Stomach (tissue), 19 donors: ENCODE measurements at places on chromosomes 4 and X. TPM values are rescaled to one million over a fixed set of nuclear protein-coding genes. Genes with fewer than 3 reads are reported as not detected.

The RRH gene
- not detected for total RNA-seq

DNA sequence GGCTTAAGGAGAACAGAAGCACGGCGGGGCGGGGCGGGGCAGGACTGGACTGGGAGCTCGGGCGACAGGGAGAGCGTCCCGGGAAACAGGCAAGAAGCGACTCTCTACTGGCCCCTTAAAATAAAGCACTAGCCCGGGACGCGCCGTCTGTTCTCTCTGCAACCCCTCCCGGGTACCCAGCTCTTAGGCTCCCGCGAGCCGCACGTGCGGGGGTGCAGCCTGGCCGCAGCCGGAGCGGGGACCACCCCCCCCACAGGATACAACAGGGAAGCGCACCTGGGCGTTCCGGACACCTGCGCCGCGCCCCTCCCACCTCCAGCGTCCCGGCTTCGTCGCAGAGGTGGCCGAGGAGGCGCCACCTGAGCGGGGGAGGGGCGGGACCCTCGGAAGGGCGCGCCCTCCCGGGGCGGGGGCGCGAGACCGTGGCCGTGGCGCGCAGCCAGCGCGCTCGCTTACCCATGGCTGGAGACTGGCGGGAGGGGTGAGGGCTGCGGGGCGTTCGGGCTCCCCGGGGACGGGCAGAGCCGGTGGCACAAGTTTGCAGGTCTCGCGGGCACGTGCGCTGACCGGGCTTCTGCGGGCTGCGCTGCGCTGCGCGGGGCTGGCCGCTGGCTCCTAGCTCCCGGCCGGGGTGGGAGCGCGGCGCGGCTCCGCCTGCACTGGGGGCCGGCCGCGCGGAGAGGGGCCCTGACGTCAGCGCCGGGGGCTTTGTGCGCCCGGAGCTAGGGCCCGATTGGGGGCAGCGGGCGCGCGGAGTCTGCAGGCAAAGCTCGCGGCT, 91.5 kb downstream of the GEMIN8 start:
- DNase-seq: peak; percentile 79
- H3K4me3 ChIP-seq: peak overlapping the region; percentile 52
- no peaks in the 10 kb centered on the region for H3K27me3 ChIP-seq
- H3K36me3 ChIP-seq: no peaks in the 10 kb centered on the region

DNA sequence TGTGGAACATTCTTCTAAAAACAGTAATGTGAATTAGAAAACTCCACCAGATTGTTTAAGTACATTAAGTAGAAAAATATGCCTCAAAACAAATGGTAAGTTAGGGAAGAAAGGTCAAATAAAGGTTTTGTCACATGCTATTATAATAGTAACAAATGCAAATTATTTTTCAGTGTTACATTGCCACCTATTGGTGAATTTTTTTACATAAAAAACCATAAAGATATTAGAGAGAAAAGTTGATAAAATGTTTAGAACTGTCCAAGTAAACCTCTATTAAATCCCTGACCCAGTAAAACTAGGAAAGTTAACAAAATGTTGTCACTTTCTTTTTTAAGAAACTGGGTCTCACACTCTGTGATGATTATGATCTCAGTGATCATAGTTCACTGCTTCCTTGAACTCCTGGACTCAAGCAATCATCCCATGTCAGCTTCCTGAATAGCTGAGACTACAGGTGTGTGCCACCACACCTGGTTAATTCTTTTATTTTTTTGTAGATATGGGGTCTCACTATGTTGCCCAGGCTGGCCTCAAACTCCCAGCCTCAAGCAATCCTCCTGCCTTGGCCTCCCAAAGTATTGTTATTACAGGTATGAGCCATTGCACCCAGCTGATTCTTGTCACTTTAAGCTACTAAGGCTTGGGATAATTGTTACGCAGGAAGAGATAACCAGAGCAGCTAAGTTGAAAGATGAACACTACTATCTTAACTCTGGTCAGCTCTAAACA, 157.6 kb downstream of the ATRX start:
- no peaks in the 10 kb centered on the region for H3K27me3 ChIP-seq
- no peaks in the 10 kb centered on the region for H3K4me1 ChIP-seq
- peaks cover 16% of the 10 kb centered on the region for H3K36me3 ChIP-seq
- no peak for DNase-seq
- no peak overlapping the region for H3K27ac ChIP-seq

The GPC3 gene
- 69.4 TPM for total RNA-seq

DNA sequence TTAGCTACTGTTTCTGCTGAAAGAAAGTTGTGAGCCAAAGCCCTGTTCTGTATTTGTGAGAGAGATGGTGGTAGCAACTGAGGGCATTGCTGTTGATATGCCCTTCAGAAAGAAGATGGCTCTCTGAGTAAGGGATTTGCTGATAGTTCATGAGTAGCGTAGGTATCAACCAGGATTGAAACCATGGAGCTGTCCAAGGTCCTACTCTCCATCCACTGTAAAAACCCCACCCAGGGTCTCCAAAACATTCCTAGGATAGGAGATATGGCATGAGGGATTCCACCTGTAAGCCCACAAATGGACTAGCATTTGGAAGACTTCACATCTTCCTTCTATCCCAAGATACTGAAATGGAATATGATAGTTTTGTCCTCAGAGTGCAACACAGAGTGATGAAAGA, 277.1 kb upstream of the PRKX start:
- no peaks in the 10 kb centered on the region for H3K36me3 ChIP-seq
- H3K27ac ChIP-seq: no peak overlapping the region
- no peak overlapping the region for H3K4me3 ChIP-seq
- DNase-seq: no peak

The EXOC1L gene
- total RNA-seq: not detected

- DNase-seq: no peak
- H3K27ac ChIP-seq: no peak overlapping the region
- no peaks in the 10 kb centered on the region for H3K4me1 ChIP-seq
- no peak overlapping the region for H3K4me3 ChIP-seq
- H3K36me3 ChIP-seq: no peaks in the 10 kb centered on the region
Observed at GRCh38 chr4:142707401-142707800, 138.7 kb downstream of the INPP4B start.

DNA sequence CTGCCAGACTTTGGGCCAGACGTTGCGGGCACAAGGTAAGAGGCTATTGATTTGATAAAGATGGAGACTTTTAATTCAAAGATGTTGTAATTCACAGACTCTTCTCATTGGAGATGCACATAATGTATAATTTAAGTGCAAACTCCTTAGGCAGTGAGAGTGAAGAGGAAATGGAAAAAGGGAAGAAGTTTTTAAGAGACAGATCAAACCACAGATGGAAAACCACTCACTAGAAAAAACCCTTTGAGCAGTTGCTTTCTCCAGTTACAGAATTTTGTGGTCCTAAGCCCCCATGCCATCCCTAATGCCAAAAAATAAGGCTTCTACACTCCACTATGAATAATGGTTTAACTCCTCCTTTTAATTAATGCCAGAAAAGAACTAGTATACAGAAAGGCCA, 977.1 kb upstream of the PRKX start:
- H3K27me3 ChIP-seq: no peaks in the 10 kb centered on the region
- H3K27ac ChIP-seq: no peak overlapping the region

- no peaks in the 10 kb centered on the region for H3K36me3 ChIP-seq
- DNase-seq: no peak
- H3K4me1 ChIP-seq: no peaks in the 10 kb centered on the region
- H3K27ac ChIP-seq: no peak overlapping the region
- H3K4me3 ChIP-seq: no peak overlapping the region
Observed at GRCh38 chr4:21992330-21992729, 43.8 kb upstream of the KCNIP4 start.

DNA sequence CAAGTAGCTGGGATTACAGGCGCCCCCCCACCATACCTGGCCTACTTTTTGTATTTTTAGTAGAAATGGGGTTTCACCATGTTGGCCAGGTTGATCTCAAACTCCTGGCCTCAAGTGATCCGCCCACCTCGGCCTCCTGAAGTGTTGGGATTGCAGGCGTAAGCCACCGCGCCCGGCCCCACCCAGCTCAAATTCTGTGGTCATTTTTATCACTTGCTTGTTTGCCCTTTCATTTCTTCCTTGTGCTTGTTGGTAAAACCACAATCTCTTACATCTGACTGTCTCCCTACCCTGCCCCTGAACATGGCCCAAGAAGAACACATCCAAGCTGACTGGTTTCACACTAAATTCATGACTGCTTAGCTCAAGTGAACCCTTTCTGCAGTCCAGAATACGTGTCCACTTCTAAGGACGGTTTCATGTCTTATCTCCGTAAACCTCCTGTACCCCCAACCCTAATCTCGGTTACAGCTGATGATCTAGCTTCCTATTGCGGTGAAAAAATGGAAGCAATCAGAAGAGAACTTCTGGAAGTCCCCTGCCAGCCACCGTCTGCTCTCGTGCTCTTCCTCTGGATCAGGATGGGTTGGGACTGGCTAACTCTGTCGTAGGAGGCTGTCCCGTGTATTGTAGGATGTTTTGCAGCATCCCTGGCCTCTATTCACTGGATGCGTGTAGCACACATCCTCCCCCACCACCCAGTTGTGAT, 5.4 kb upstream of the RS1 start:
- no peaks in the 10 kb centered on the region for H3K36me3 ChIP-seq
- H3K4me1 ChIP-seq: no peaks in the 10 kb centered on the region
- no peaks in the 10 kb centered on the region for H3K27me3 ChIP-seq
- no peak for DNase-seq

DNA sequence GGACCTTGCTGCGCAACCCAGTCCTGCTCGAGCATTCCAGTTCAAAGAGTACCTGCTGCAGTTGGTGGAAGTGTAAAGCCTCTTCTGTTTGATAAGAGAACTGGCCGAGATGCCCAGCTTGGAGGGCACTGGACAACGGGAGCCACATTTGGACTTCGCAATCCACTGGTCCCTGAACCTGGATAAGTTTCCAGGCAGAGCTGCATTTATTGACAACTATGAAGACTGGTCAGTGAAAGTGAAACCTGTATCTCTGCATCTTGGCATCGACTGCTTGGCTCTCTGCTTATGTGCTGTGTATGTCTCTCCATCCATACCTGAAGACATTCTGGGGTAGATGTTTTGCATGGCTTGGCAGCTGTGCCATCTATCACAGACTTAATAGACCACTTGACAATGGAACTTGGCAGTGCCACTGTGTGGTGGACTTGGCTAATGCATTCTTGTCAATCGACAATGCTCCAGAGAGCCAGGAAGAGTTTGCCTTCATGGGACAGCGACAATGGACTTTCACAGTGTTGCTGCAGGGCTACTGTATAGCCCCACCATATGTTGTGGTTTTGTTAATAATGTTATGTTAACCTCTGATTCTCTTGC, 43.5 kb upstream of the ZBTB33 start:
- H3K4me3 ChIP-seq: no peak overlapping the region
- DNase-seq: no peak
- H3K27me3 ChIP-seq: no peaks in the 10 kb centered on the region
- no peaks in the 10 kb centered on the region for H3K36me3 ChIP-seq

DNA sequence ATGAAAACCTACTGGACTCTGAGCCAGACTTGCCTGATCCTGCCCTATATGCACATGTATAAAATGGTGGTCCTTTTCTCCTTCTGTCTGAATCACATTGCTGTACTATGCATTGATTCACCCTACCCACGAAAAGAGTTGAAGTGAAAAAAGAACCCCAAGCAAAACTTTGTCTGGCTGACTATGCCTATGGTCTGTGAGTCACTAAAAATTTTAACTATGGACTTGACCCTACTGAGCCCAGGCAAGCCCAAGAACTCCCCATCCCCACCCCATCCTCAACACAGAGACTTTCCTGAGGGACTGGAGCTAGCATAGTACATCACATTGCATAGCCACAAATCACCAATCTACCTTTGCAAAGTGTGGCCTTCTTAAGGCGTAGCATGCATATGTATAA, 116.6 kb upstream of the TENM3 start:
- H3K27me3 ChIP-seq: no peaks in the 10 kb centered on the region
- H3K27ac ChIP-seq: no peak overlapping the region
- no peaks in the 10 kb centered on the region for H3K36me3 ChIP-seq
- H3K4me3 ChIP-seq: no peak overlapping the region
- no peaks in the 10 kb centered on the region for H3K4me1 ChIP-seq
- DNase-seq: no peak

DNA sequence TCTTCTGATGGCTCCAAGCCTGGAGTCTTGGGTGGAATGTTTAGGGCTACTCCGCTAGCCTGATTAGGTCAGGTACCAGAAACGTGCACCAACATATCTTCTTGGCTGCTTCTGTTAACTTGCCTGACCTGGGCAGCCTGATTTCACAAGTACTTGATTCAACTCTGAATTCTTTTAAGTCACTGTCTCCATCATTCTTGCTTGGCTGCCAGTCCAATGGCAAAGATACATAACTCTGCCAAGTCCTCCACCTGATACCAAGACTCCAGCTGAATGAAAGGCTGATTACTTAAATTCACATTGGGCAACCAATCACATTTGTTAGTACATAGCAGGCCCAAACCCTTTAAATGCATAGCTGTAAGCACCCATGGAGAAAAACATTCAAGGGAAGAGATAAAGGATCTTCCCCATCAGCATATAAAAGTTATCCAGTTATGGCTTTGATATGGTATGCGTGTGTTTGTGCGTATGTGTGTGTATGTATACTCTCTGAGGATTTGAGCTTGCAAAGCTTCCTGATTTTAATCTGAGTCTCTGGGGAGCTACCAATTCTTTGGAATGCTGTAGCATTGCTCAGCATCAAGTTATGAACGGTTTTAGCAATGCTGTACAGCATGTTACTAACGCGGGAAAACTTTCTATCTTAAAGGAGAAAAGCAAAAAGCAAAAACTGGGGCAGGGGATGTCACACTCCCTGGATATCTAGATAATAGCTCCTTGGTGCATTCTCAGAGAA, 917.2 kb downstream of the DMD start:
- H3K27ac ChIP-seq: no peak overlapping the region
- H3K4me1 ChIP-seq: no peaks in the 10 kb centered on the region
- H3K27me3 ChIP-seq: no peaks in the 10 kb centered on the region
- no peaks in the 10 kb centered on the region for H3K36me3 ChIP-seq
- no peak for DNase-seq

DNA sequence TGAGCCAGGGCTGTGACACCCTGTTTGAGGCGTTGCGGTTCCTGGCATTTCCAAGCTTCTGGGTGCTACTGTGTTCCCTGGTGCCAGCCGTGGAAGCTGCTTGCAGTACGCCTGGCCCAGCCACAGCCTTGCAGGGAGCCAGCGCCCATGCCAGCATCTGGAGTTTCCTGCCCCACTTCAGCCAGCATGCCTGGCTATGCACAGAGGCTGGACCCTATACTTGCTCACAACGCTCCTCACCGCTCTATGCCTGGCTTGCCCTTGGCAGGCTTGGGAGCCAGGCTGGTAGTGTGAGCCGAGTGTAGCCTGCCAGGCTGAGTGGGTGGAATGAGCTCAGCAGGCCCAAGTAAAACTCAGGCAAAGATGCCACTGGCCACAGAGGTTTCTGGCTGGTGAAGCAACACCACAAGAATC, 22.4 kb downstream of the PRRG1 start:
- no peak overlapping the region for H3K4me3 ChIP-seq
- DNase-seq: no peak
- H3K4me1 ChIP-seq: no peaks in the 10 kb centered on the region
- no peaks in the 10 kb centered on the region for H3K27me3 ChIP-seq
- no peak overlapping the region for H3K27ac ChIP-seq

- no peaks in the 10 kb centered on the region for H3K36me3 ChIP-seq
- no peak overlapping the region for H3K4me3 ChIP-seq
- H3K27ac ChIP-seq: no peak overlapping the region
- no peaks in the 10 kb centered on the region for H3K27me3 ChIP-seq
- no peaks in the 10 kb centered on the region for H3K4me1 ChIP-seq
Observed at GRCh38 chr4:39014028-39014427, 18.2 kb downstream of the TMEM156 start.

The PDGFRA gene
- total RNA-seq: 177 TPM

The DUSP21 gene
- not detected for total RNA-seq

The SPP1 gene
- total RNA-seq: 14.3 TPM

The PDK3 gene
- total RNA-seq: 0.29 TPM

The BTC gene
- total RNA-seq: 7.8 TPM

GRCh38 chr4:7068279-7068842, 497 bp upstream of the GRPEL1 start:
- DNase-seq: no peak
- H3K4me1 ChIP-seq: peaks cover 50% of the 10 kb centered on the region
- H3K27me3 ChIP-seq: no peaks in the 10 kb centered on the region
- H3K4me3 ChIP-seq: peak overlapping the region; percentile 96
- H3K36me3 ChIP-seq: peaks cover 16% of the 10 kb centered on the region
